ENCODE measurements at places on chromosomes 7 and 10.

GRCh38 chr7:91557789-91558404 is 293.7 kb downstream of the FZD1 start:
- no peak for DNase-seq

DNA sequence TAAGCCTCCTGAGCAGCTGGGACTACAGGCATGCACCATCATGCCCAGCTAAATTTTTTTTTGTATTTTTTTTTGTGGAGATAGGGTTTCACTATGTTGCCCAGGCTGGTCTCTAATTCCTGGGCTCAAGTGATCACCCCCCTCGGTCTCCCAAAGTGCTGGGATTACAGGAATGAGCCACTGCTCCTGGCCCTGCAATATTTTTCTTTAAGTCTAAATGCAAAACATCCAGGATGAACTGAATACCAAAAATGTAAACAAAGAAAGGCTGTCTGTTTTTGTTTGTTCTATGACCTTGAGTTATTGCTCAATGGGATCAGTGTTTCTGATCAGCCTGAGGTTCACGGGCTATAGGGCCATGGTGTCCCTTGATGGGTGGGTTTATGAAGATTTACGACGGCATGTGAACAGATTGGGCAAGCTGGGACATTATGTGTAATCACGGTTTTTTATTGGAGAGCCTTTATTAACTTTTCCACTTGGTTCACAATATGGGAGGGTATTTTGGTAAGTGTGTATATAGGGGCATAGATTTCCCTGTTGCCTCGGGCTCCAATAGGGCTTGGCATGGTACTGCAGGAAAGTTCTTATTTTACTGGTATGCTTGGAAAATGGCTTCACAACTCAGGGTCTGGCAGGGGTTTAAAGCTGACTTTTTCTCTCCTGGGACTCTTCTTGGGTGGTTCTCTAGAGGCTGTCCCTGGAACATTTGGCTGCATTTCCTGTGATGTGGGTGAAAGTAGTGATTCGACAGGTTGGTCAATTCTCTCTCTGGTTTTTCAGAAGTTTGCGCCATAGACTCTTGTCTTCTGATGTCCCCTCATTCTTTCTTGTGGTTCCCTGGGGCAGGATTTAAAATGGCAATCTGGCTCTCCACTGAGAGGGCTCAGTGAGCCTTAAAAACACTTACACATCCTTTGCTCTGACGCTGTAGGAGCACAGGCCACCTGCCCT is 41.6 kb downstream of the MRPS33 start:
- DNase-seq, result no peak

GRCh38 chr7:51209426-51209825 is 107.2 kb downstream of the COBL start:
- DNase-seq, result no peak

DNA sequence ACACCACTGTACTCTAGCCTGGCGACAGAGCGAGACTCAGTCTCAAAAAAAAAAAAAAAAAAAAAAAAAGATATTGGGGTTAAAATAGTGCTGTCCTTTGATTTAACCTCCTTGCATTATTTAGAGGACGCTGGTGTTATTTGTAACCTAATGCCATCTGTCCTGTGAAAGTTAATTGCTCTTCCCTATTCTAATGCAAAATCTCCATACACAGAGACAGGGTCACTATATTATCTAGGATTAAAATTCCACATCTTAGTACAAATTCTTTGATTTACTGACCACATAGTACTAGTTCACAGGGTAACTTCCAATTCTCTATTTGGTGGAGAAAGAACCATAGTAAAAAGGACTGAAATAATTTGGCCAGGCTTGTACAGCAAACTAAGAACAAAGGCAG is 184.2 kb upstream of the STEAP4 start:
- no peak for DNase-seq

- DNase-seq, result no peak
These were observed 1303.0 kb downstream of the GATA3 start for GRCh38 chr10:9357471-9357870.

DNA sequence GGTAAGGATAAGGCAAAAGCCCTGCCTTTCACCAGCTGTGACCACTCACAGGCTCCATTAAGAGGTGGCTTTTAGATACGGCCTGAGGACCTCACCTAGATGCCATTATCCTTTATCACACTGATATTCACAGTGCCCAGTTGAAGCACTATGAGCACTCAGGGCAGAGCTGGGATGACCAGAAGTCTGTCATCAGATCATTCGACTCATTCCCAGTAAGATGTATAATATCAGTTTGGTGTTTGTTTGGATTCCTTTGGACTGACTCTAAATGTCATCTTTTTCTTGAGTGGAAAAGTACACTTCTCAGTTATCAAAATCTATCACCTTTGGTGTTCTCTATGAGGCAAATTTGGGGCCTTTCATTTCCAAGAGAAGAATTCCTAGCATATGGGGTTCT is 18.7 kb downstream of the CCDC136 start:
- DNase-seq, result no peak

Measured in B cell (primary cell).